NCI-H1436 treated with DMSO at 0.1 percent for 48 hours (cell line): ENCODE measurements at places on chromosomes 12 and 14.

DNA sequence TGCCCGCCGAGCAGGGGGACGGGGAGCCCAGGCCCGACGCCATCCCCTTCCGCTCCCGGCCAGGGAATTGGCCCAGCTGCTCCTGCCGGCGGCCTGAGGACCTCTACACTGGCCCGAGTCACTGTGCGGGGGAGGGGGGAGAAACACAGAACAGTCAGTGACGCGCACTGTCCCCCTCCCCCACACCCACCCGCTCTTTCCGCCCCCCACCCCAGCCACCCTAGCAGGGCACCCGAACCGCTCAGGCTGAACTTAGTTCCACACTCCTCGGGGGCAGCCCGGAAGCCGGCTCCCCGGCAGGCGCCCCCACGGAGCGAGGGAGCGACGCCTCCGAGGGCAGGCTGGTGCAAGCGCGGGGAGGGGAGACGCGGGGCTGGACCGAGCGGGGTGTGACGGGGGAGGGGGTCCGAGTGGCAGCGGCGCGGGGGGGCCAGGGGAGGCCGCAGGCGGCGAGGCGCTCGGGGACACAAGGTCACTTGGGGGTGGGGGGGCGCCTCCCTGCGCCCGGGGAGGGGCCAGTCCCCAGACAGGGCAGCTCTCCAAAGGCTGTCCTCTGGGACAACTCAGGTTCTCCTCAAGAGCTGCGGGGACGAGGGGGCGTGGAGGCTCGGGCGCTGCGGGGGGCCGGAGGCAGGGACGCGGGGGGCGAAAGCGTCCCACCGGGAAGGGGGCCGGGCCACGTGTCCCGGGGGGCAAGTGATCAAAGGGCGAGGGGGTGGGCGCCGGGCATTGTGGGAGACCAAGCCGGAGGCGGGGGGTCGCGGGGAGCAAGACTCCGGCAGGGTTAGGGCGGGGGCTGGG lies 648 bp downstream of the CHD4 start:
- no peak for DNase-seq

- DNase-seq: no peak
Observed at GRCh38 chr14:69539631-69540410, 34.9 kb downstream of the CCDC177 start.

- no peak for DNase-seq
Observed at GRCh38 chr12:68580911-68581310, 29.8 kb upstream of the RAP1B start.

DNA sequence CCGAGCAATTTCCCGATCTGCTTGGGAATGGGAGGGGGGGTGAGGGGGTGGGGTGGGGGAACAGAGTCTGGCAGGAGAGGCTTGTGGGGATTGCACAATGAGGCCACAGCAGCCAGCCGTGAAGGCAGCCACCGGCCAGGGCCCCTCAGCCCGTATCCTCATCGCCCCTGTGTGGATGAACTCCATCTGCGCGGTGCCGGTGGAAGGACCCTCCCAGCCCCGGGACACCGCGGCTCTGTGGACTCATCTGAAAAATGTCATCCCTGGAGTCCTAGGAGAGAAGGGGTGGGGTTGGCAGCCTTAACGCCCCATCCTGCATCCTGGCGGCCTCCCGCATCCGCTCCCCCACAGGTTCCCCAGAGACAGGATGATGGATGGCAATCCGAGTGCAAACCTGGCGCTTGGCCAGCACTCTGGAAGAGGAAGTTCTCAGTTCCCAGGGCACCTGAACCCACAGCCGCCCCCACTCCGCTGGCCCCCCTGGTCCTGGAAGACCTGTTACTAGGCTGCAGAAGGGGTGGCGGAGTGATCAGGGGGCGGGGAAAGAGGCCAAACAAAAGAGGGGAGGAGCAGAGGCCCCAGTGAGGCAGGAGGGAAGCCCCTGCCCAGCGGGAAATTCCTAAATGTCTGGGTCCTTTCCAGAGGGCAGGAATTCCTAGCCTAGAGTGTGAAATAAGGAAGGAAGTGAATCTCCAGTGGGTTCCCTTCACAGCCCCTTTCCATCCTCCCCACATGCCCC lies 1.2 kb upstream of the TNFAIP2 start:
- peak; percentile 88 for DNase-seq

GRCh38 chr14:25239170-25239569 lies 189.2 kb upstream of the STXBP6 start:
- DNase-seq: no peak

- no peak for DNase-seq
Observed at GRCh38 chr14:61140872-61141271, 140.3 kb downstream of the TMEM30B start.

DNA sequence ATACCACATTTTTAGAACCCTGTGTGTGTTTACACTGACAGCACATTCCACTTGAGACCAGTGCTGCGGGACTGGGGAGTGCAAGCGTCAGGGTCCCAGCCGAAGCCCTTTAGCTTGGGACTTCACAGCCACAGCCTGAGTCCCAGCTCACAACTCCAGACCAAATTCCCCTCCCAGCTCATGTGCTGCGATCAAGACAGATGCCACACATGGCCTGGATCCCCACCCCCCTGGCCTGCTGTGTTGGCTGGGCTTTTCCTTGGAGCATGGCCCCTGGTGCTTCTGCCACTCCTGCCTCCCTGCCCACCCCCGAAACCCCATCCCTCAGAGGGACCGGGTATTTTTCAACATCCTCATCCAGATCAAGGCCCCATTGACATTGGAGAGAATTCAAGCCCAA lies 63.7 kb downstream of the WDR20 start:
- DNase-seq: no peak

GRCh38 chr14:106586098-106586704 lies 1059.8 kb downstream of the TMEM121 start:
- no peak for DNase-seq

GRCh38 chr14:69979882-69980281 lies 100.7 kb downstream of the SMOC1 start:
- no peak for DNase-seq

GRCh38 chr12:16220120-16220519 lies 57.4 kb downstream of the SLC15A5 start:
- no peak for DNase-seq

DNA sequence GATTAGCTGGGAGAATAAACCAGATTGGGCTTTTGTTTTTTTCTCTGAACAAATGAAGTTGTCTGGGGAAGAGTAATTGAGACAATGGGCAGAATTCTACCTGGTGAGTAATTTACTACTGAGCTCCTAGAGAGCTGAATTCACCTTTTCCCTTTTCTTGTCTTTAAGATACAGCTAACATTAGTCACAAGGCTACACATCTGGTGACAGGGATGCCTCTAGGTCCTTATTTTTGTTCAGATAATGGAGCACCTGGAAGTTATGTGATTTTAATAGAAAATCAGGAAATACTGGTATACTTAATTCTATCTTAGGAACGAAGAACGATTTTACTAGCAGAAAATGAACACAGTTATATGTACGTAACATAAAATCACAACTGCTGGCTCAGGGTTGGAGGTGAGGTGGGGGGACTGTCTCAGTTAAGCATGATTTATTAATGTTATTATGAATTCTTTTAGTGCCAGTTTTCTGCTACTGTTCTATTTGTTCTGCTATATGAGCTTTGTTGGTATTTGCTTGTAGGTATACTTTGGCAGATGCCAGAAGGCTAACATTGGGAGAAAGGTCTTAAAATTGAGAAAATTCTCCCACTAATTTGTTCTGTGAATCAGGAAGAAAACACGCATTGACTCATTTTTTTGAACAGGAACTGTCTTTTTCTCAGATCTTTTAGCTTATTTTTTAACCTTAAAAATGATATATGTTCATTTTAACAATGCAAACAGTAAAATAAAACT lies 482.7 kb upstream of the RGS6 start:
- DNase-seq: no peak

DNA sequence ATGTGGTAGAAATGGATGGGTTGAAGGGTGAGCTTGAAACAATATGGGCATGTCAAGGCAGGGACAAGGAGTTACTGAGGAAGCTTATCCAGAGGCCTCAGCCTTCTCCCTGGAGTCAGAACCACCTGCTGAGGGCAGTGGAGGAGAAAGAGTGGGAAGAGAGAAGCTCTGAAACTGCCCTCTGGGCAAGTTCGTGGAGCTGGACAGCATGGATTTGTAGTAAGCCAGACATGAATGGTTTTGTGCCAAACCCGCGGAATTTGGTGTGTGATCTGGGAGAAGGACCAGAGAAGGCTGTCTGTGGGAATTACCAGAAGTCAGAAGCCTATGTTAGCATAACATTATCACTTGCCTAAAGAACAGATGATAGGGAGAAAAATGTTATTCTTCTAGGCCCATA lies 164.8 kb downstream of the SLC41A2 start:
- DNase-seq: no peak

DNA sequence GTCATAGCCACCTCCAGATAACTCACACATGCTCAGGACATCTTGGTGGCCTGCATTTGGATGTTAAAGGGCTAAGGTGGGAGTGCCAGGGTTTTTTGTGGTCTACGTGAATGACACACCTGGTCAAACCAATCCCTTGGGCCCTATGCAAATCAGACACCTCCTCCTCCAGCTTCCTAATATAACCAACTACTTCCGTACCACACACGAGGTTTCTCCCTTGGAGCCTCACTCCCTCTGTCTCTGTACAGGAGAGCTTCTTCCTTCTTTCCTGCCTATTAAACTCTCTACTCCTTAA lies 19.6 kb downstream of the APOBEC1 start:
- no peak for DNase-seq

- no peak for DNase-seq
Observed at GRCh38 chr12:20641106-20641505, 54.0 kb upstream of the SLCO1C1 start.

DNA sequence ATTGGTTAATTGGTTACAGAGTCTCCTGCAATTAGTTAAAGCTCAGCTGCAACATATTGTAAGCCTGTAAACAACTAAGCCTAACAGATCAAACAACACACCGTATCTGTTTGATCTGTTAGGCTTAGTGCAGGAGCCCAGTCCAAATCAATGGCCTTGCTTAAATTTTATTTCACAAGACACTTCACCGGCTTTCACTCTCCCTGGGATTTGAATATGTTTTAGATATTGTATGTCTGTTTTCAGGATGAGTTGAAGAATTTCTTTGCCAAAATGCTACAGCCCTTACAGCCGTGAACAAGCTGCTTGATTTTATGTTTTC lies 5.5 kb upstream of the RNASE1 start:
- DNase-seq: no peak

- no peak for DNase-seq
Observed at GRCh38 chr12:78229591-78230101, 399.0 kb downstream of the NAV3 start.

DNA sequence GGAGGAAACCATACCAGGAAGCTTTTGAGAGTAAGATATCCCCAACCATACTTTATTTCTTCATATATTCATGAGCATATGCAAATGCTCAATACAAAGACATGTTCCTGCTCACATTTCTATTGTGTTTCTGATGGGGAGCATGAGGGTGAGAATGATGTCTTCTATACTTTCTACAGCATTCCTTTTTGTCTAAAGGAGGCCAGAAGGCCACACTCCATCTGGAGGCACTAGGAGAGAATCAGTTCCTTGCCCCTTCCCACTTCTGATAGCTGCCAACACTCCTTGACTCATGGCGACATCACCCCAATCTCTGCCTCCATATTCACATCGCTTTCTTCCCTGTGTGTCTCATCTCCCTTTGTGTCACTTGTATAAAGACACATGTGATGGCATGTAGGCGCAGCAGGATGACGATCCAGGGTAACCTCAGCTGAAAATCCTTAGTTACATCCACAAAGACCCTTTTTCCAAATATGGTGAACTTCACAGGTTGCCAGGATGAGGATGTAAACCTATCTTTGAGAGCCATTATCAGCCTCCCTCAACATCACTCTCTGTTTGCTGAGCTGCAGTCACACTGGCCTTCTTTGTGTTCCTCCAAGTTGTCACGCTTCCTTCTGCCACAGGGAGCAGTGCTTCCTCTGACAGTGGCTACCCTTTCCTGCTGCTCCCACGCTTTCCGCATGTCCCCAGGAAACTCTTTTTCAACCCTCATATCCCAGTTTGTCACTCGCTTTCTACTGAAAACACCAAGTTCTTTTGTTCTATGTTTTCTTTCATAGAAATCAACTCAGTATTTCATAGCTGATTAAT lies 96.9 kb downstream of the STXBP6 start:
- DNase-seq: no peak

DNA sequence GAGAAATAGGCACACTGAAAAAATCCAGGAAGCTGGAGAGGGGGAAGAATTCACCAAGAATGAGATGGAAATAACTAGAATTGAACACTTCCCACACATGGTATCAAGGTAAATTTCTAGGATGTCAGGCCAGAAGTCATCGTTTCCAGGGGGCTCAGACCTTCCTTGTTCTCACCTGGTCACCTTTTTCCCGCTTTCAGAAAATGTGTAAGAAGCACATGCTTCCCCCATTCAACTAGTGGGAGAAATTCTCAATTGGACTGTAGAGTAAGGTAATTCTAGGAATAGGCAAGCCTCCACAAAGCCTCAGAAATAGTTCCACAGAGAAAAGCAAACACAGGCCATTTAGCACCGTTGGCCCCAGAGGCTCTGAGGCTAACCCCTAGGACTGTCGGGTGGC lies 2.8 kb upstream of the PTMS start:
- no peak for DNase-seq

DNA sequence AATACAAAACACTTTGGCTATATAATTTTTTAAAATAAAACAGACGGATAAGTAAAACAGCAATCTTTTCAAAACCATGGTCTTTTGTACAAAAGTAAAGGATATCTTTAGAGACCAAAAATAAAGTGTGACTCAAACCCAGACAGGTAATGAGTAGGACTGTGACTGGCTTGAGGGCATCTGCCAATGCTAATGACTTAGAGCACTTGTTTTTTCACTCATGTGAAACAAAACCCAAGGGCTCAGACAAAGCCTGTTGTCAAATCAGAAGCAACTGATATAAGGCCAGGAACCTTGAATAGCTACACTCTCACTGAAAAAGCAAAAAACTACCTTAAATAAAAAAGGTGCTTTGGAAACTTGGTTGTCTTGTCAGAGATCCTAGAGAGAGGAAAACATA lies 357.4 kb downstream of the TMEM117 start:
- no peak for DNase-seq

GRCh38 chr12:106138633-106139421 lies at the start of gene NUAK1:
Gene NUAK1, minus strand, starts transcription at chr12:106138954. Its CDS starts 301 bp downstream, at chr12:106138653.
- no peak for DNase-seq

GRCh38 chr14:38496092-38496491 lies 240.2 kb upstream of the CLEC14A start:
- no peak for DNase-seq

DNA sequence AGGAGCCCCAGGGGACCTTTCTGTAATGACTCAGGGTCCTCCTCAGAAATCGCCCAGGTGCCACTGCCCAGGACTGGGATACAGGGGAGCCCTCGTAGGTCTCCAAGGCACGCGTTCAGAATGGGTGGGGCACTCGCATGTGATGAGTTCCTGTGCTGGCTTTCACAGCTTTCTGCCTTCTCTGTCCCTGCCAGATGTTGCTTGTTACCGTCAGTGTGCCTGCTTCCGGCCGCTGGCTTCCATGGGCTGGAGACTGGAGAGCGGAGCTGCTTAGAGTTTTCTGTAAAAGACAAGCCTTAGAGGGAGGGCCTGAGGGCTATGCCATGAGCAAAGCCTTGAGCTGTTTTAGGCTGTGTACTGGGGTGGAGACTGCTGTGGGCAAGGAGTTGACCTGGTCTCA lies 75.0 kb upstream of the SLC24A4 start:
- no peak for DNase-seq

DNA sequence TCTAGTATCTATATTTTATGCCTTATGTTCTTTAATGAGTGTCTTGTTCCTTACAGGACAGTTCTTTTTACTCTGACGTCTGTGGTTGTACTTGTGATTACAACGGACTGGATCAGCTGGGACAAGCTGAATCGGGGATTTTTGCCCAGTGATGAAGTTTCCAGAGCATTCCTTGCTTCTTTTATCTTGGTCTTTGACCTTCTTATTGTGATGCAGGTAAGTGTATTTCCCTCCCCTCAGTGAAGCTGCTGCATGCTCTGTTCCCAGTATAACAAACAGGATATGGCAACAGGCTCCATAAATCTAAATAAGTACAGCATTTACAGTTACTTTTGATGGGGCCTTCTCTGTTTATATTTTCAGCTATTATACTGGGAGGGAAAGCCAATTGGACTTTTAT lies 463.6 kb downstream of the TMEM117 start:
- DNase-seq: no peak
